ENCODE measurements at places on chromosomes 2 and 18.

DNA sequence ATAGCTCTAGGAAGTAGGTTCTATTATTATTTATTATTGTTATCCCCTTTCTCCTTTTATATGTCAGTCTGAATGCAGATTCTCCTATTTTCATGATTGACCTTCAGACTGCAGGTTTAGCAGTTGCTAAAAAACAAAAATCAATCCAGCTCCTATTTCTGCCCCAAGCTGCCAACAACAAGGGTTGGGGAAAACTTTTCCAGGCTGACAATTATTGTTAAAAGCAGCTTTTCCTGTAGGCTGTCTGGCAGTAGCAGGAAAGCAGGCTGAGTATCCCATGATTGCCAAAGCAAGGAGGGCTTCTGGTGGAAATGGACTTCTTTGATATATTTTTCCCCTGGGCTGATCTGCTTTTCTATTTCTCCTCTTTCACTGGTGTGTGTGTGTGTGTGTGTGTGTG lies 78.0 kb upstream of the CTLA4 start:
- DNase-seq: no peak

- DNase-seq: no peak
These were observed 37.4 kb downstream of the KIAA2012 start for GRCh38 chr2:202110491-202110890.

DNA sequence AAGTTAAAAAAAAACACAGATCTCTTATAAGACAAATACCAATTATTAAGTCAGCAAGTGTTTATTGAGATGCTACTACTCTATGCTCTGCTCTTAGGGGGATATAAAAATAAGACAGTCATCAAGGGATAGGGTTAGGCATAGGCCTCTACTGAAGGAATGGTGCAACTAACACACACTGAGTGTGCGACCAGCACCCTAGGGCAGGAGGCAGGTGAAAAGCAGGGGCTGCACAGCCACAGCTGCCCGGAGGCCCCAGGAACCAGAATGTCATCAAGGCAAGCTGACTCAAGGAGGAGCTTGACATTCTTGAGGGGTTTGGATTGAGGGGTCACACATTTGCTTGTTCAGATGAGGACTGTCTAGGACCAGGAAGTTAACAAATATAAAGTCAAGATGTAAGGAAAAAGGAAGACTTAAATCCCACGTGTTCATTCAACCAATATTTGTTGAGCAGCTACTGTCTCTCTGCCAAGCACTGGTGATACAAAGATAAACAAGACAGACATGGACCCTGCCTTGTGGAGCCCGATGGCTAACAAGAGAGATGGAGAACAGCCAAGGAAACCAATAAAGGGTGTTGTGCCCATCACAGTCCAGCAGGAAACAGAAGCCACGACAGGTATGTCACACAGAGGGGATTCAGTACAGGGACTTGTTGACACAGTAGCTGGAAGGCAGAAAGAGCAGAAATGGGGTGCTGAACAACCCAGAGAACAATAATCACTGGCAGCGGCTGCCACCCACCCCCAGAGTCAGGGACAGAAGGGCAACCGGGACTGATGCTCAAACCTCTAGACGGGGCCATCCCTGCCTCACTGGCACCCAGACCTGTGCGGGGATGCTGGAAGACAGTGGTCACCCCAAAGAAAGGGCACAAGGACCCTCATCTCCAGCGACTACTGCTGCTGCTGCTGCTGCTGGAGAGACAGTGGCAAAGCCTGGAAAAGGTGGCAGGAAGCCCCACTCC lies 45.8 kb upstream of the MAL start:
- no peak for DNase-seq

GRCh38 chr2:216590780-216591179 lies 42.4 kb upstream of the IGFBP2 start:
- DNase-seq: no peak

DNA sequence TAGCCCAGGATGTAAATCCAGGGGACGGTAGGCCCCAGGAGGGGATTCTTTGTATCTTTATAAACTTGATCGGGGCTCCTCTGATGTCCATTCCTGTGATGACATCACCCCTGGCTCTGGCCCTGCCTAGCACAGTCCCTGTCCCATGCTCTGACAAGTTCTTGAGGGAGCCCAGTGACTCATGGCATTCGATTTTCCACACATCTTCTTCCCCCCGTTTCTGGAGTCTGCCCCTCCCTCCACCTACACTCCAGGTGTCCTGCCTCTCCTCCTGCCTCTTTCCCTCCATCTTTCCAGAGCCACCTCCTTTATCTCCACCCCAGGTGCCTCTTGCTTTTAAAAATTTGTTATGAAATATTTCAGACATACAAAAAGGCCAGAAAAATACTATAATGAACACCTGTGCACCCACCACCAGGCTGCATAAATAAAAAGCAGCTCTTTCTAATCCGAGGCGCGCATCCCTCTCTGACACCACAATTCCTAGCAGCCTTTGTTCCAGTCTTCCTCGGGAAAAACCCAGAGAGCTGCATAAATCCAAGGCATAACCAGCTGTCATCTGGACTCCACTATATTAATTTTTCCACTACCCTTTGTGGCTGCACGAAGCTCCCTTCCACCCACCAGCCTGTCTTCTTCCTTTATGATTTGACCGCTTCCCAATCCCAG lies 207.7 kb downstream of the ZBTB7C start:
- no peak for DNase-seq
